Activated CD4-positive, alpha-beta memory T cell treated with anti-CD3 and anti-CD28 coated beads, Interleukin-2, amount 10 ng/mL, durations not matched to agents 7 days and 5 days (primary cell): ENCODE measurements at places on chromosomes 1 and 21. TPM values are rescaled to one million over a fixed set of nuclear protein-coding genes. Genes with fewer than 3 reads are reported as not detected.

GRCh38 chr1:179510038-179510437 lies 65.7 kb downstream of the NPHS2 start:
- no peak for DNase-seq

GRCh38 chr1:46774297-46774696 lies 24.5 kb upstream of the CYP4B1 start:
- DNase-seq: no peak

DNA sequence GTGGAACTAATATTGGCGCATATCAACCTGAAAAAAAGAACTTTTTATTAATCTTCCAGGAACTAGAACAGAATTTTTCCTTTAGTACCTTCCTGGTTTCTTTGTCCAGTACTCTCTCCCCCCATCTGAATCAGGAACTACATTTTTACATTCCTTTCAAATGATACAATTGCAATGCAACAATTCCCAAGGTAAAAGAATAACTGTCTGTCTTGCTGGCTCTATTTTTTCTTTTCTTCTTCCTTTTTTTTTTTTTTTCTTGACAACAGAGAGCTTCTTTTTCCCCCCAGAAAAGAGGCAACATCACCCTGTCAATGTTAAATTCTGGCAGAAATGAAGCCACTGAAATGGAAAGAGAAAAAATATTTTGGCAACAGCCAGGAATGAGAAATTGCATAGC lies 4.5 kb upstream of the CD101 start:
- no peak for DNase-seq

DNA sequence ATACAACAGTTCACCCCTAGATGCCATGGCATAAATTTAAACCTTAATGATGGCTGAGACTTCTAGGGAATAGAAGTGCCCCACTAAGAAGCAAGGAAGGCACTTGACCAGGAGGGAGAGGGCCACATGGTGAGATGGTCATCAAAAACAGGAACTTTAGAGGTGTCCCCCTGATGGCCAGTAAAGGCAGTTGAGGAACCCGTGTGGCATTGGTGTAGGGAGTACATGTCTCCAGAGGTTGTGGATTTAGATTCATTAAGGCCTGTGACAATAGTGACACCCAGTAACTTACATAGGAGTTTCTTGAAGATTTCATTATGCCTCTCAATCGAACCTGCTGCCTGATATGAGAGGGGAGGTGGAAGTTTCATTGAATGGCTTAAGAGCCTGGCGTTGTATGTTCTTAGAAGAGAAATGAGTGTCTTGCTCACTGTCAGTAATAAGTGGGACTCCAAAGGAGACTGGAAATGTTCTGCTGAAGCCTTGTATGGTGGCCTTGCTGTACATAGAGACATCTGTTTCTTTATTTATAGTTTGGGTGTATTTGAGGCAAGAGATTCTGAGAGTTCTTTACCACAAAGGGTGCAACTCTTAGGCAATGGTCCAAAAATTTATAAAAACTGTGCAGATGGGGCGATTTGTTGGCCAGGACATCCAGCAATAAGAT lies 27.9 kb downstream of the EDARADD start:
- DNase-seq: no peak

The ZNF697 gene
- 0.13 TPM for total RNA-seq
